Epithelial cell of prostate (primary cell): ENCODE measurements at places on chromosomes 7 and 10.

DNA sequence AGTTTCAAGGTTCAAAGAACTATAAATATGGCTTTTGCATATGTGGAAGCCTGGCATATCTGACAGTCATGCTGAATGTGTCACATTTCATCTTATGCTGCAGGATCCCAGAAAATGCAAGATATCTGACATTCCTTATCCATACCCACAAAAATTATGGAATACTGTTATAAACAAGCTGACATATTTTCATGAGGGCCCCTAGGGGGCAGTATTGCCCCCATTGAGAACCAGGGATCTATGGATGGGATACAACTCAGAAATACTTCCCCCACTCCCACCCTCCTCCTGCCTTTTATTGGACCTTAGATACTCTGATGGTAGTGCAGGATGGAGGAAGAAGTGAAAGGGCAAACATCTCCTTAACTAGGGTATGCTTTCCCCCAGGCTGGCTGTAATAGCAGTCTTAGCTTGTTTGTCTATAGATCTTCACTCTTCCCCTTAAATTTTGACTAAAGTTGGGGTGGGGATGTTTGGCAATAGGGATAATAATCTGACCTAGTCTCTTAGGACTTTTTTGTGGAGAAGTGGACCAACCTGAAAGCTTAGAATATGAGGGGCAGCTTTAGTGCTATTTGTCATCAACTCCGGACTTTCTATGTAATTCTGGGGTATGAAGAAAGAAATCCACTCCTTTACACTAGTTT lies 3.5 kb upstream of the GNGT1 start:
- DNase-seq, result no peak

DNA sequence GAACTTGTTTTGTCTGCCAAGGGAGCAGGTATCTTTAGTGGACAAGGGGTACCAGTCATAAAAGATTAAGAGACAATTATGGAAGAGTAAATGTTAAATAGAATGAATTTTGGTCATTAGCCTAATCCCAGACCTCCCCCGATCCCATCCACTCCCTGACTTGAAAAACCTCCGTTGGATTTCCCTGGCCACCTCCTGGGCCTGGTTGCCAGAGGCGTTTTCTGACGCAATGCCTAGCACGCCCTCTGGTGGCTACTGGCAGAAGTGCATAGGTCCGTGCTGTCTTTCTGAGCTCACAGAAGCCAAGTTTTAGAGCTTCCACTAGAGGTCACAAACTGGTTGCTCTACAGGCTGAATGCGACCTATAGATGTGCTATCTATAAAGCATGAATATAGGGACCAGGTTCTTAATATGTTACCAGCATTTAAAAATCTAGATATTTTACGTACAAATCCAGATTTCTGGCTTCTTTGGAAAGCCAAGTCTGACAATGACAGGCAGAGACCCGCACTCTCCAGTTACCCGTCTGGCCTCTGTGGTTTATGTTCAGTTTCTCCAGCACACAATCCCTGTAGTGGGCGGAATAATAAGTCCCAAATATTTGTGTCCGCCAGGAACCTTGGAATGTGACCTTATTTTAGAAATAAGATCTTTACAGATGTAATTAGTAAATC lies 39.8 kb downstream of the SPOCK2 start:
- DNase-seq, result peak; percentile 51

DNA sequence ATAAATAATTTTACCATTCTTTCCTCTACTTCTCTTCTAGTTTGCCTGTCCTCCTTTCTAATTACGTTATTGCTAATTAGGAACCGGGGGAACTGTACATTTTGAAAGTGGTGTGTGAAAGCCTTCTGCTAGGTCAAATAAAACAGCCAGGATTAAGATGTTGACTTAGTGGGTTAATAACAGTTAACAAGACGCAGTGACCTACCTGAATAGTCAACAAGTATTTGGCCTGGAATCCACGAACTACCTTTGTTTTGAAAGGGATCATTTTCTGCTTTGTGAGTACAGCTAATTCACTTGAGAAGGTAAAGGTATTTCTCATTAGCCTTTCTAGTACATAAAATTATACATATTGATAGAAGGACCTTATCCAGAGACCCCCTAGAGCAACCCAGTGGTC lies 139.9 kb downstream of the COL28A1 start:
- no peak for DNase-seq

- no peak for DNase-seq
Measured at GRCh38 chr7:50317697-50318669, 13.5 kb downstream of the IKZF1 start.

GRCh38 chr7:52586704-52587103 lies 448.7 kb upstream of the POM121L12 start:
- no peak for DNase-seq

DNA sequence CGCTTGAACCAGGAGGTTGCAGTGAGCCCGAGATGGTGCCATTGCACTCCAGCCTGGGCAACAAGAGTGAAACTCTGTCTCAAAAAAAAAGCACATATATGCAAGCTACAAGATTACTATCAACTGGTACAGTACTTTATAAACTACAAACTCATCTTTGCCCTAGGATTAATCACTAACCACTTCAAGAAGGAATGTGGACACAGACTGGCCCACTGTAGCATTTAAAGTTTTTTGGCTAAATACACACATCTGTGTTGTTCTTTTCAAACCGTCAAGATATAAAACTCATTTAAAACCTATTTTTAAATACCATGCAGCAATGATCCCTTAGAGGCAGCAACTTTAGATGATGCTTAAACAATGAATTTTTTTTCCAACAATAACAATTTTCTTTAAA lies 205.4 kb downstream of the IMMP2L start:
- DNase-seq, result no peak

GRCh38 chr10:121854809-121855445 lies 72.9 kb downstream of the ATE1 start:
- DNase-seq, result no peak

DNA sequence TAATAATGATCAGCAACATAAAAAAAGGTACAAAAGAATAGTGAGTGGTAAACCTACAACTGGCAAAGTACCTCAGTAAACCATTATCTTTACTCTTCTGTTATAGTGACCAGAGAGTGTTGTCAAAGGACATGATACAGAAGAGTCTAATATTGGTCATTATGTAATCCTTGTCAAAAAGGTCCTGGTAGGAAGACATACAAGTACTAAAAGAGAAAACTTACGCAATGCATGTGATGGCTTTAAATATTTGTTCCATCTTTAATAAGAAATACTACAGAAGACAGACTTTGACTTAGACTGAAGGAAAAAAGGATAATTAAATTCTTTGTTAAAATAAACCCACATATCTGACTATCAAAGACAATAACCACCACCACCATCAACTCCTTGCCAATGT lies 6.5 kb downstream of the DOCK4 start:
- DNase-seq, result no peak

GRCh38 chr7:55464422-55464821 lies 99.3 kb downstream of the LANCL2 start:
- no peak for DNase-seq

DNA sequence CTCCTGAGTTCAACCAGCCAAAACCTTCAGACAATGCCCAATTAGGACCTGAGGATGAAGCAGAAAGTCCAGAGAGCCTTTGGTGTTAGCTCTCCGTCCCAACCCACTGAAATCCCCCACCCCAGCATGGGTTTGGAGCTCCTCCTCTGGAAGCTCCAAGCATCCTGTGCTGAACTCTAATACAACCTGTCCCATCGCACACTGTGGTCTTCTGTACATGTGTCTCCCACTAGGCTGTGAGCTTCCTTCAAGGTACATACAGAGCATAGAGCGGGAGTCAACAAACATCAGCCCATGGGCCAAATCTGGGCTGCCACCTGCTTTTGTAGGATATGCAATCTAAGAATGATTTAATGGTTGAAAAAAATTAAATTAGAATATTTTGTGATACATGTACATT lies 166.5 kb downstream of the LSM5 start:
- DNase-seq, result no peak

DNA sequence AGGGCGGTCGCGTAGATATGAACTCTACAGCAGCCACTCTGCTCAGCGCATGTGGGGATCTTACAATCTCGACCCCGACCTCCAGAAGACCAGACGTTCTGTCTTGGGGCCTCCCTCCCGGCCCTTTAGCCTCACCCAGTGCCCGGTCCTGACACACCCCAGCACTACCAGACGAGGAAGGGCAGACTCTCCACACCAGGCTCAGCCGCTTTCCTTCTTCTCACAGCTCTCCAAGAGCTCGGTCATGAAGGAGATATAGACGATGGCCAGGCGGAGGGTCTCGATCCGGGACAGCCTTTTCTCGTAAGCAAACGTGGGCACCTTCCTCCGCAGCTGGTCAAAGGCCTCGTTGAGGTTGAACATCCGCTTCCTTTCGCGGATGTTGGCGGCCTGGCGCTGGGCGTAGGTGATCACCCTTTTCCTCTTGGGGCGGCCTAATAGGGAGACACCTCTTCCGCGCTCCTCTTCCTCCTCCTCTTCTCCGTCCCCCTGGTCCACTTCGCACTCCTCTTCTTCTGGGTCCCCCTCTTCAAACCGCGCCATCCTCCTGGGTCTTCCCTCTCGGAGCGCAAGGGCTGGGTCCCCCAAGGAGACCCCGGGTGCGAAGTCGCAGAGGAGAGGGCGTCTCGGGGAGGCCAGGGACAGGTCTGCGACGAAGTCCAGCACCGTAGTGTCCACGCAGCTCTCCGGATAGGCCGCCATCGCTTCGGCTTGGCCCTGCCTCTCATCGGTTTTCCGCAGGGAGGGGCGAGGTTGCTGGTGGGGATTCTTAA lies at the start of gene FERD3L:
FERD3L (minus strand) TSS at position 761 of the 773 bp plus-strand sequence; CDS start at position 702, 59 bp downstream.
- DNase-seq, result no peak

DNA sequence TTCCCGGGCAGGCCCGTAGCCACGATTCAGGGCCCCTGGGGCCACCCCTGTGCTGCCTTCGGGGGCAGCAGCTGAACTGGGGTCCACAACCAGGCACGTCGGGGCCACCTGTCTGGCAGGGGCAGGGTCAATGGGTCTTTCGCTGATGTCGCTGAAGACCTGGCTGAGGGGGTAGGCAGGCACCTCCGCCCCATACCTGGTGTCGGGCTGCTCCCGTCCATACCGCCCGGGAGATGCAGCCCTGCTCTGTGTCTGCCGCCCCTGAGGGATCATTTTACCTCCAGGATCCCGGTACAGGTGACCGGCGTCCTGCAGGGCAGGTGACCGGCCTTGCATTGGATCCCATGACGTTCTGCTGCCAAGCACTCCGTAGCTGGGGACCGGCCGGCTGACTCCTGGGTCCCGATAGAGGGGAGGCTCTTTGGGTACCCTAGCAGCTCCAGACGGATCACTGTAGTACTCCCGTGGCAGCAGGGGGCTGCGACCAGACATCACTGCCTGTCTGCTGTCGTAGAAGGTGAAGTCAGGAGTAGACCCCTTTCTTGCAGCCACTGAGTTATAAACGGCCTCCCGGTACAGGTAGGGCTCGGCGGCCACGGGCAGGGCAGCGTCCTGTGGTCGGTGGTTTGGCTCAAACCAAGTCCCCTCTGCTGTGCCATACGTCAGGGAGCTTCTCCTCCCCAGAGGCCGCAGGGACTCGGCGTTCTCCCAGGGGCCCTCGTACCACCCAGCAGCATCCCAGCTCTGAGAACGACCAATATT lies 85.2 kb downstream of the ZRANB1 start:
- no peak for DNase-seq

DNA sequence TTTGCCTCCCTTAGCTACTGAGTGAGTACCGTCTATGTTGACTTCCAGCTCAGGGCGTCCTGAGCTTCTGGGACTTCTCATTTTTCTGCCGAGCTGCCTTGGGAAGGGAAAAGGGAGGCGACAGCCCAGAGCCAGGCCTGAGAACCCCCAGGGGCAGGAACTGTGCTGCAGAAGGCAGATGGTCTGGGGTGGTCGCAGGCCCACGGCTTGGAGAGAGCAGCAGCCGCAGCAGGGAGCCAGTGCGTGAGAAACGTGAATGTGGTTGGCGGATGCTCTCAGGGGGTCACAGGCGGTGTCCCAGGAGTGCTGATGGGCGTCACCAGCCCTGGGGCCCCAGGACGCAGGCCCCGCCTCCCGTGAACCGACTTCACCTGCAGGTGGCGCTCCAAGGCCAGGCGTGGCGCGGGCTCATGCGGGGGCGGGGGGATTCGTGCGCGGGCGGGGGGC lies 9.2 kb upstream of the PWWP2B start:
- no peak for DNase-seq

DNA sequence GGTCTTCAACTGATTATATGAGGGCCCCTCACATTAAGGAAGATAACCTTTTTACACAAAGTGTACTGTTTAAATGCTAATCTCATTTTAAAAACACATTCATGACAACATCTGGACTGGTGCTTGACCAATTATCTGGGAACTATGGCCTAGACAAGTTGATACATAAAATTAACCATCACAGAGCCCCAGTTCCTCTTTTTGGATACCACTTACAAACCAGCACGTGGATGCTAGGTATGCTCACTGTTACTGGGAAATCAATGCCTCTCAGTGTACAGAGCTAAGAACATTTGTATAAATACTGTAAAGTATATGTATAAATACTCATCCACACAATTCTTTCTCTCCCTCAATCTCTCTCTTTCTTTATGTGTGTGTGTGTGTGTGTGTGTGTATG lies 1217.8 kb upstream of the LRRTM3 start:
- no peak for DNase-seq

DNA sequence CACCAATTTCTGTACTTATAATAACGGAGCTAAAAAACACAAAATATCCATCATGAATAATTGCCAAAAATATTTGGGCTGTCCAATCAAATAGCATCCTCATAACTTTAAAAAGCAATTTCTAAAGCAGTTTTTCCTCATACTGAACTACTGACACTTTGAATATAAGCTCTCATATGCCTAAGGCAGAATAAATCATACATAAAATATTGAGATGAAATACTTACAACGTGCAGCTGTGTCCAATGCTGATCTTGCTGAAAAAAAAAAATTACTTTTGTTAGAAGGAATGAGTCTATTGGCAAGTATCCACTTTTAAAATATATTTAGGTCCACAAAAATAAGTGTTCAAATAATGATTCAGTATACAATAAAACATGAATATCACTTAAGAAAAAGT lies 24.2 kb downstream of the FAM3C start:
- no peak for DNase-seq

DNA sequence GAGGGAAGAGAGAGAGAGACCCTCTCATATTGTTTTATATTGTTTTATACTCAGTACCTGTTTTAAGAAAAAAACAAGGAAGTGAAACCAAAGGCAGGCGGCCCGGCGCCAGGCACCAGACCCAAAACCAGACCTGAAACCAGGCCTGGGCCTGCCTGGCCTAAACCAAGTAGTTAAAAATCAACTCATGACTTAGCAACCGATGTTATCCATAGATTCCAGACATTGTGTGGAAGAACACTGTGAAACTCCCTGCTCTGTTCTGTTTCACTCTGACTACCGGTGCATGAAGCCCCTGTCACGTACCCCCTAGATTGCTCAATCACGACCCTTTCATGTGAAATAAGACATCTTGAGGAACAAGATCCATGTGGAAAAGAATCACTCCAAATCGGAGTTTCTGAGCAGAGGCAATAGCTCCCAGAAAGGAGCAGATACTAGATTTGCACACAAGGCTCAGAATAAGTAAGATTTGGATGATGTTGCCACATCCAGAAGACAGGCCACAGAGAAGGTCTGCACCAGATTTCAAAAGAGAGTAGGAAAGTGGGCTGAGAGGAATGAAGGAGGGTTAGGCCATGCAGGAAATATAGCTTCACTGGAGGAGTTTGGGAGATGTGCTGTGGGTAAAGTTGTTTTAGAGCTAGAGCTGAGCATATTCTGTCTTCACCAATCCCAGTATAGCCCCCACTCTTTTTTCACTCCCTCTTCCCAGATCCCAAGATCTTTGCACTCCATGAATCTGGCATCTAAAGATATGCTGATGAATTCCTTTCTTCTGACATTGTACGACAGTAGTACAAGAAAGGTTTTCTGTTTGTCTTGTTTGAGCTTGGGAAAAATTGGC lies 8.8 kb upstream of the ZNF248 start:
- no peak for DNase-seq

- DNase-seq, result no peak
Measured at GRCh38 chr10:97278491-97278989, 13.9 kb downstream of the ARHGAP19 start.

GRCh38 chr10:117266400-117266799 lies 25.5 kb downstream of the SLC18A2 start:
- DNase-seq, result no peak
